Activated CD8-positive, alpha-beta memory T cell treated with anti-CD3 and anti-CD28 coated beads for 48 hours (primary cell): ENCODE measurements at places on chromosomes 3 and 15.

DNA sequence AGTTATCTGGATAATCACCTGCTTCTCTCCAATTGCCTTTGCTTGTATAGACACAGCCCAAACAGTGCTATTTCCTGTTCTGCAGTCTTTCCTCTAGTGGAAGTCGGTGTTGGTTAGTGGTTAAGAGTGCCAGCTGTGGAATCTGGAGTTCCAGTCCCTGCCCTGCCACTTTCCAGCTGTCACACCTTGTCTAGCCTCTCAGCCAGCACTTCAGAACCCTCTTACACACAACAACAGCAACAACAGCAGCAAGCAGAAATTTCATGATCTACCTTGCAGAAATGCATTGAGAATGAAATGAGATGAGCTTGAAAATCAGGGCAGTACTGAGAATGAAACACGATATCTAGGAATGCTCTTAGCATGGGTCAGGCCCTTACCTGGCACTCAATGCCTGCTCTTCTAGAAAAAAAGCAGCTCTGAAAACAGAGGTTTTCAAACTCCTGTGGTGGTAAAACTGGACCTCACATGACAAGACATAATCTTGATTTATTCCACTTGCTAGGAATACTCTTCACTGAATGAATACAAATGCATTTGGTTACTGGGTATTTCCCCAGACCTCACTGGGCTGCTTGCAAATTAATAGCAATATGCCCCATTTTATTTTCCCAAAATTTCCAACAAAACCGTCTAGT lies 3.3 kb upstream of the WNT5A start:
- no peak for DNase-seq

DNA sequence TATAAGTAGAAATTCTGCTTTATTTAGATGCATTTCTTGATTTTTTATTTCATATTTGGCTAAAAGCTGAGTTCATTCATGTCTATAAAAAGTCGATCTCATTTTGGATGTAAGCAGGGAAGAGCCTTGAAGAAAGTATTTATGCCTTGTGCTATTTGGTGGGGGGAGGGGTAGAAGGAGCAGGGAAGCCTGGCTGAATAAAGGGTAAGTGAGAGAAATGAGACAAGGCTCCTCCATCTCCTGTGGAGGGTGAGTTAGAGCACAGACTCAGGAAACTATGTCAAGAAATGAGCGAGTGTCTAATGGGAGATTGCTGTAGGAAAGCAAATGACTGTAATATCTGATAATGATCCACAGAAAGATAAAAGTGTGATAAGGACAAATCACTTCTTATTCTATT lies 121.8 kb upstream of the ATP11B start:
- no peak for DNase-seq

DNA sequence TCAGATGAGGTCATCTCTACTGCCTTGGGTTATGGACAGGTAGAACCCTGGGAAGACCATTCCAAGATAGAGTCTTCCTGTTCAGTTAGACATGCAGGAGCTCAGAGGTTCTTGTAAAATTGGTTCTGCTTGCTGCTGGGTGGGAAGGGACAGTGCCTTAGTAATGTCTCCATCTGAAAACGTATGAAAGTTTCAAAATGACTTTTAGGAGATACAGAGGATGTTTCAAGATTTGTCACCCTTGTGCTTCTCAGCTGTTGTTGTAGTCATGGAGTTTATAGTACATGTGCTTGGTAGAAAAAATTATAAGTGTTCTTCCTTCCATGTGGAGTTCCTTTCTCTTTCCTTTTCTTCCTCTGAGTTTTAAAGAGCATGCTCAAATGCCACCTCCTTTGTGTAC lies 885.2 kb upstream of the CFAP20DC start:
- DNase-seq: no peak

DNA sequence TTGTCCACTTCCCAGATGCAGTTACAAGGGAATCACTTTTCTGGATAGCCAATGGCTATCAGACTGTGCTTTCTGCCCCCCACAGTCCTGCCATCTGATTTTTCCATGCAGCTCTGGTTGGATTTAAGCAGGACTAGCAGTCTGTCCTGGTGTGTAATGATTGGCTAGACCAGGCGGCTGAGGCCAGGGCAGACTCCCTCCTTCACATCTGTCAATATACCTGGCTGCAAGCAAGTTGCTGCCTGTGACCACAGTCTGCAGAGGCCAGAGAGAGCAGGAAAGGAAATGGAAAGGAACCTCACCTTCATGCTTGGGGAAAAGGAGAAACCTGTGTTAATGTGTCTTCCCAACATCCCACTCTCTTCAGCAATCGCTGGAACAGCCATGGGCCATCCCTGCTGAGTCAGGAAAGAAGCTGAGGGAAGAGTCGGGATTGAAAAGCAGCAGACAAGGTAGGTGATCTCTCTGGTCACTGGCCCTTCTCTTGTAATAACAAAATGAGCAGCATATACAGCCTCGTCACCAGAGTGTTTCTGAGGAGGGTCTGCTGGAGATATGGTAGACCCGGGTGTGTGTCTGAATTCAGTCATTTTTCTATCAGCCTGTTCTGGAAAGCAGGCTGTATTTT lies 126.7 kb upstream of the PHLDB2 start:
- DNase-seq: no peak

DNA sequence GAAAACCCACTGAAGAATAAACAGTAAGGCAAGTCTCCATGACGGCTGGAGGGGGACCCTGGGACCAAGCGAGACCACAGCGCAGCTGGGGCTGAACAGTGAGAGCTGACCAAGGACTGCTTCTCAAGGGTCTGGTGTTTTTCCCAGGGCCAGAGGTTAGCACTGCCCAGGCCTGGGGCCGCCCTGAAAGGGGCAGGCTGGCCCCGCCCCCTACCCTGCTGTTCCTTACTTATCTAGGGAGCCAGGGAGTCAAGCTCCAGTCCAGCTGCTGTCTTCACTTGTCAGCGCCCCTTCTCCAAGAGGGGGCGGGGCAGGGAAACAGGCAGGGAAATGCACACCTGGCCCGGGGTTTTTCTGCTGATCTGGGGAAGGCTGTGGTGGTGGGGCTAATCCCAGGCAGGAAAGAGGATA lies 51.6 kb upstream of the HACD2 start:
- DNase-seq: no peak

DNA sequence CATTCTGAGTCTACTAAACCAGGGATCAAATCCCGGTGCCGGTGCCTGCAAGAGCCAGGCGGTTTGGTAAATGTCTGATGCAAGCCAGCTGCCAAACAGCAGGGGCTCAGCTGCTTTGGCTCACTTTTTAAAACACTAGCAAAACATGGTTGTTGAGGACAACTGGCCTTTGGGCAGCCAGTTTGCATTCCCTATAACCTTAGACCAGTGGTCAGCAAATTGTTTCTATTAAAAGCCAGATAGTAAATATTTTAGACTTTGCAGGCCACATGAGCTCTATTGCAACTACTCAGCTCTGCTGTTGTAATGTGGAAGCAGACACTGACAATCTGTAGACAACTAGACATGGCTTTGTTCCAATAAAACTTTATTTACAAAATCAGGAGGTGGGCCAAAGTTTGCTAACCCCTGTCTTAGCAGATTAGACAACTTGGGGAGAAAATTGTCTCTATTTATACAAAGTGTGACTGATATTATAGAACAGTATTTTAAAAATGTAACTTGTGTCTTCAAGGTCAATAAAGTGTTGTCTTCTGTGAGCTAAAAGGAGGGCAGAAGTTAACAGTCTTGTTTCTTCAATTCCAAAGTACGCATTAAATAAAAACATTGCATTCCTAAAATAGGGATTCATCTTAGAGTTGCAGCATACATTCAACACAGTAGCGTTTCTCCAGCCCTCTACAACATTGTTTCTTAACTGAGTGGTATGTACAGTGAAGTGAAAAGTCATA lies 67.6 kb downstream of the SSUH2 start:
- DNase-seq: no peak

- DNase-seq: no peak
Observed at GRCh38 chr3:133958071-133958805, 62.6 kb upstream of the RAB6B start.

- DNase-seq: no peak
Observed at GRCh38 chr3:187518616-187519015, 150.4 kb downstream of the RTP4 start.

GRCh38 chr3:171345107-171345843 lies 114.9 kb downstream of the TNIK start:
- DNase-seq: no peak
